ENCODE measurements at places on chromosomes 3 and 15.
A peak's percentile ranks its signal among the peaks of the same experiment; 100 is the strongest.

DNA sequence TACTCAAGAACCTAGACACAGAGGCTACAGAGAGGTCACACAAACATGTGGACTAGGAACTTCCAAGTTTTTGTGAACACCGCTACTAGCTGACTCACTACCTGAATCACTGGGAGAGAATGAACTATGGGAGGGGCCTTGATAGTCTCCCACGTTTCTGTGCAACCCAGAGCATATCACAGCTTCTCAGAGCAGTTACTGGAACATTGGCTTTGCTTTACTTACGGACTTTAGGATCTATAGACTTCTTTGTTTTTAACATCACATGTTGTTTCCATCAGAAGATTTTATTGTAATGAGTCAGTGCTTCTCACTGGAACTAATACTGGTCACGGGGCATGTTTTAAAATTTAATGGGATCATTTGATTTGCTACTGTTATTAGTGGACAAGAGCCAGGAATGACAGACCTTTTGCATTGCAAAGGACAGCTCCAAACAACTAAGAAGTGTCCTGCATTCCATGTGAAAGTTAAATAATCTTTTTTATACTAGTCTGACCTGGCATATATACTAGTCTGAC, 35.6 kb downstream of the RTP4 start:
- DNase-seq = no peak

DNA sequence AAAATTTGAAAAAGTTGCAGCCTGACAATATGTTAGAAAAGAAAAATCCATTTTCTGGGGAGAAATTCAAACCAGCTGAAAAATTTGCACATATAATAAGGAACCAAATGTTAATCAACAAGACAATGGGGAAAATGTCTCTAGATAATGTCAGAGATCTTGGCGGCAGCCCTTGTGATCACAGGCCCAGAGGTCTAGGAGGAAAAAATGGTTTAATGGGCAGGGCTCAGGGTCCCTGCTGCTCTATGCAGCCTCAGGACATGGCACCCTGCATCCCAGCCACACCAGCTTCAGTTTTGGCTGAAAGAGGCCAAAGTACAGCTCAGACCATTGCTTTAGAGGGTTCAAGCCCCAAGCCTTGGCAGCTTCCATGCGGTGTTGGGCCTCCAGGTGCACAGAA, 701.9 kb downstream of the IGSF11 start:
- no peak for DNase-seq

- DNase-seq = no peak
Measured at GRCh38 chr3:120170223-120170622, 76.0 kb upstream of the GSK3B start.

- DNase-seq = no peak
Measured at GRCh38 chr3:184986366-184986889, 166.4 kb downstream of the C3orf70 start.

DNA sequence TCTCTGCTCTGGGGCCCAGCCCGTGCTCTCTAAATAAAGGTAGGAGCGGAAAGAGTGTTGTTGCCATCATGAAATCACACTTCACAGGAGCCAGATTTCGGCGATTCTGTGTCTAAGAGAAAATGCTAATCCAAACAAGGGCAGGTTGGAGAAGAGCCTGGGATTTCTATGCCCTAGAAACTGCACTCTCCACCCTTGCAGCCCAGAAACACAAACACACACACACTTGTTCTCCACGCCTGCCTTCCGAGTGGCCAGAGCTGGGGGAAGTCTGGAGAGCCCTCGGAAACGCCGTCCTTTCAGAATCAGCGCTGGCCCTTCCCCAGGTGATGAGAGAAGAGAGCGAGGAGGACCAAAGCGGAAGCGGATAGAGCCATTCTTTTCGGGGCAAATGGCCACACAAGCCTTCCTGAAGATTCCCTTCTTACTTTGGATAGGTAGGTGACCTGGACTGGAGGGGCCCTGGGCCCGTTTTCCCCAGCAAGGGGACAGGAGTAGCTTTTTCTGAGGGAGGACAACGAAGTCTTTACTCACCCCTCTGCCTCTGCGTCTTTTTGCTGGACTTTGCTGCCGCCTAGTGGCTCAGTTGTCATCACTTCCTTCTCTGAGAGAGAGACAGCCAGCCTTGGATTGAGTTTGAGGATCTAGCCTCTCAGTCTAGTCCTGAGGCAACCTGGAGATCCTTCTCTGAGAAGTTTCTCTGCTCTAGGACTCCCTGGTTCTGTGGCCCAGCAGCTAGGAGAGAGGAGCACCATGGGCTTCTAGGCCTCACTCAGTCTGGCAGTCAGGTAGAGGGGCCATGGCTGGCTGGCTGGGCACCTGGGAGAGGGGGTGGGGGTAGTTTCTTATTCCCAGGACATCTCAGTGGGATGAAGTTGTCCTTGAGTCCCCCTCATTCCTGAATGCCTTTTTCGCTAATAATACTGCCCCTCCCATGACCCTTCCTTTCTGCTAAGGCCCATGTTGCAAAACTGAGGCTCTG, 37.7 kb downstream of the SENP8 start:
- peak; percentile 64 for DNase-seq

GRCh38 chr3:11435440-11436165, 163.4 kb downstream of the ATG7 start:
- no peak for DNase-seq

DNA sequence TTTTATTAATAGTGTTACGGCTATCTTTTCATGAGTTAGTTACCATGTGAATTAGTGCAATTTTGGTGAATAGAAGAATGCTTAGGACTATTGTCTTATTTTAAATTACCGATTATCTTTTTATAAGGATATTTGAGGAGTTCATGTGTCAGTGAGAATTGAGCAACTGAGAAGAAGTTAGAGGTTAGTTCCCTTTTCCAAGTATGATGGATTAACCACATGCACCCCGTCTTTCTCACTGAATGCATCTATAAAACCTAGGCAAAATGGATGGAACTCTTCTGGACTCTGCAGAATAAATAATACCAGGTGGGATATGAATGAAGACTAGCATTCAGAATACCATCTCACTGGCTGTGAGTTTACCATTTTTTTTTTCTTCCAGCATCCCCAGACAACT, 74.3 kb downstream of the TCF12 start:
- no peak for DNase-seq

GRCh38 chr3:109081746-109082510, 36.0 kb downstream of the MORC1 start:
- peak; percentile 21 for DNase-seq

DNA sequence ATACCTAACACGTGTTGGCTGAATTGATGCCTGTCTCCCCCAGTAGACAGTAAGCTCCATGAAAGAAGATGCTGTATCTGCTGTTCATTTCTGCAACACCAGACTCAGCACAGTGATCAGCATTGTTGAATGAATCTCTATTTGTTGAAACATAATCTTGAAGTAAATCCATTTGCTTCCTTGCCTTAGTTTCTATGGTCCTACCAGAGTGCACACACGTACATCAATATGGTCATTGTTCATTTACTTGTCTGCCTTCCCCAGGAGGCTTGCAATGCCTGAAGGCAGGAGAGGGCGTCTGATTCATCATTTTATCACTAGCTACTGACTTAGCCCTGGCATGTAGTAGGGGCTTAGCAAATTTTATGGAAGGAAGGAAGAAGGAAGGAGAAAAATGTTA, 19.2 kb downstream of the RBP2 start:
- no peak for DNase-seq

DNA sequence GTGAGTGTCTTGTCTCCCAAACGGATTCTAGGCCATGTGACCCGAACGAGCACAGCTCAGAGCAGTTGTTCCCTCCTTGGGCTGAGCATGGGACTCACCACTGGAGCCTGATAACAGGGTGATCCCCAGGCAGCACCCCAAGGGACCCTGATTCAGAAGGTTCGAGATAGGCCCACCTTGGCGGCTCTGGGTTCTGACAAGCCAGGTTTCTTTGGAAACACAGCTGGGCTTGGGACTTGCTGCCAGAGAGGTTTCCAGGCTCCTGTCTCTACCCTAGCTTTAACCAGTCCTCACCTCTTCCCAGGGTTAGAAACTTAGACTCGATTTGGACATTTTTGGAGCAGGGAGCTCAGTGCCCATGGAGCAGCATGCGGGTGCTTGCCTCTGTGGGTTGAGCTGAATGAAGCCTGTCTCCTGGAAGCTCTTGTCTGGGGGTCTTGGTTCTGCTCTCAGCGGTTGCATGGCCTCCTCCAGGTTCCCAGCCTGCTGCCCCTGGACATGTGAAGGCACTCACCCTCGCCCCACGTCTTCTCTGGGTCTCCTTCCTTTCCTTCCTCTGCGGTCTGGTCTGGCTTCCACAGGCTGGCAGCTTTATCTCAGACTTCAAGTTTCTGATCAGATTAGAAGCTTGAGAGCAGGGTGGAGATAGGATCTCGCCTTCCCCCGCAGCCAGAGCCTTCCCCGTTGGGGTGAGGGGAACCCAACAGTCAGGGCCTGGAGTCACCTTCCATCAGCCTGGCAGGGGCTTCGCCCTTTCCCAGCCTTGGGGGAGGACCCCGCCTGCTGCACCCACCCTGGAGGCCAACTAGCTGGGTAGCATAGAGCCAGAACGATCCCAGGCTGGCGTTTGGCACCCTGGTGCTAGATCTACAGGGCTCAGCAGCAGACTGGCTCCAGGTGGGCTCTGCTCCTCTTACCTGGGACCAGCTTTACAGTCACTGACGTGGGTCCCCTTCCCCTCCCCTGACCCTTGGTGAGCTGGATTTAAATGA, 21.0 kb downstream of the PAQR5 start:
- no peak for DNase-seq

- DNase-seq = no peak
Measured at GRCh38 chr3:189122526-189123205, 49.1 kb upstream of the TPRG1 start.

DNA sequence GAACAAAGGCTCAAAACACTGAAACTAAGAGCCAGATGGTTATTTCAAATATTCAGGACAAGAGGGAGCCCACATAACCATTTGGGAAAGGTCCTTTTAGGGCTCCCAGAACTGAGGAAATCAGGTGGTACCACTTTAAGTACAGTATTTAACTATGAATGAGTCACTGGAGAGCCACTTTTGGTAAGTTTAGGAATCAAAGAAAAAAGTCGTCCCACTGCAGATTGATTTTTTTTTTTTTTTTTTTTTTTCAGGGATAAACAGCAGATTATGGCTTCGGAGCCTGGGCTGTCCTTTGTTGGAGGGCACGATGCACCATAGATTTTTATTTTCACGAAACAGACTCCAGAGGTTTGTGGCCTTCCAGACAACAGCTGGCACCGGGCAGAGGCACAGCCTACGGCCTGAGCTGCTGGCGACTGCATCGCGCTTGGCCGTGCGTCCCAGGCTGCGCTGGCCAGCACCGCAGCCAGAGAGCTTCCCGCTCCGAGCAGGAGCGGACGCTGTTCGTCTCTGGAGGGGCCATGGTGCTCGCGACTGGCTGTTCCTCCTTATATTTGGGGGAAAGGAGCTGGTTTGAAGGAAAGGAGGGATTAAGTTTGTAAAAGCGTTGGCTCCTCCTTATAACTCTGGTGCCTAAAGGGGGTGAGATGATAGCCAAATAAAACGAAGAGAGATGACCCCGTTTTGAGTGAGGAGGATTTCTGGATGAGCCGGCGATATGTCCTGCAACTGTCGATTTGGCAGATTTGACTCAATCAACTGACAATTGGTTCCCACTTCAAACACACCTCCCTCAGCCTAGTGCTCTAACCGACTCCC, 152.9 kb upstream of the GOLIM4 start:
- no peak for DNase-seq

DNA sequence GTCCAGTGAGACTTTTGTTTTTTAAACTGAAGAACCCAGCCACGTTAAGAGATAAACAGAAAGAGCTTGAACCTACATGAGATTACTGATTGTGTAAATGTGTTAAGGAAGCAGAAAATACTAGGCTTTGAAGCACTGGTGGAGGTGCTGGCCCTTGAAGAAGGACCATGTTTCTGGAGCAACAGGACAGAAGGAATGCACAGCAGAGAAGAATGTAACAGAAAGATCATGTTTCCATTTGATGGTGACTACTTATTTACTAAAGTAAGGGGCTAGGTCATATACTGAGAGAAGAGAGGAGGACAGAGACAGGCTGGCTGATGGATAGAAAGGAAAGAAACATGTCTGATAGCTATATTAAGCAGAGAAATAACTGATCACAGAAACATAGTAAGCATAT, 88.8 kb downstream of the CLASP2 start:
- DNase-seq = no peak

GRCh38 chr15:51505251-51505650, 117.3 kb downstream of the DMXL2 start:
- DNase-seq = no peak

DNA sequence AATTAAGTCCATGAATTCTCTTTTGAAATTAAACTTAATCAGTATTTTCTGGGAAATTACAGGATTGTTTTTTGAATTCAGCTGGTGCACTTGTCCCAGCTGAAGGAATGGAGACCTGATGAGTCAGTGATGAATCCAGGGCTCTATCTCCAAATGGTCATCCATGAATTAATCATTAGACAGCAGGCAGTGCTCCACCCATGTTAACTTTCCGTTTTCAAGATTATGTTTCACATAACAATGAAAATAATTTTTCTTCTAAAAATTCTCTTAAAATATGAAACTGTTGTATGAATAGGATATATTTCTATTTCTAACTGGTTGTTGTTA, 13.9 kb upstream of the PAQR9 start:
- no peak for DNase-seq

DNA sequence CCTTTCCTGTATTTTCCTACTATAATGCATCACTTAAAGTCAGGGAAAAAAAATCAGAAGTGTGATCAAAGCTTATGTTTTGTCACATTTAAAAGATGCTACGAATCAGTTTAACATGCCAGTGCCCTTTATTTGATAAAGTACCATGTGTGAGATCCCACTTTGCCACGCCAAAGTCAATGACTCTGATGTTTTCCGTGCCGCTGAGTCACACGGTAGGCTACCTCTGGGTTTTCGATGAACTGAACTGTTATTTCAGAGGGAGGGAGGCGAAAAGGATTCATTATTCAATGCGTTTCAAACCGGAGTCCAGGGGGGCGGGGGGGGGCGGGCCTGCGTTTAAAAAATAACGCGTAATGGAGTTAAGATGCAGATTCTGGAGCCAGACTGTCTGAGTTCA, 203.0 kb downstream of the ABHD5 start:
- no peak for DNase-seq

- no peak for DNase-seq
Measured at GRCh38 chr3:38474928-38475605, 21.1 kb upstream of the EXOG start.

- DNase-seq = no peak
Measured at GRCh38 chr3:23747841-23748240, 57.9 kb upstream of the UBE2E1 start.

- no peak for DNase-seq
Measured at GRCh38 chr15:51161491-51162220, 67.0 kb upstream of the TNFAIP8L3 start.

DNA sequence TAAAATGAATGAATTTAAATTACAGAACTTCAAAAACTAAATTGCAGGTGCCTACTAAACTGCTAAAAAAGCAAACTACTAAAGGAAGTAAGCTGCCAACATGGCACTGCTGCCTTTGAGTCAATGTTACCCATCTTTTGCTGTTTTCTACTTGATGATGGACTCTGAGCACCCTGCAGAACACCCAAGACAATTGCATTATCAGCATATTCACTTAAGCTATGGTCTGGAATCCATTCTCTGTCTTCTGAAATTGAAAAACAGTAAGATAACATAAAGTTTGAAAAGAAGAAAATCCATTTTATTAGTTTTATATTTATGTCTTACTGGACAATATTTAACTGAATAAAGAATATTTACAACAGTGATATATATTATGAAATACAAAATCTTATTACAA, 91.4 kb downstream of the ZBBX start:
- no peak for DNase-seq

GRCh38 chr3:119562307-119562961, 3.0 kb upstream of the CD80 start:
- DNase-seq = peak; percentile 79
